ENCODE measurements at places on chromosomes 13 and 19.

- no peak overlapping the region for H3K27ac ChIP-seq
- H3K4me3 ChIP-seq, result no peak overlapping the region
- H3K36me3 ChIP-seq, result peaks cover 34% of the 10 kb centered on the region
- no peaks in the 10 kb centered on the region for H3K4me1 ChIP-seq
Observed at GRCh38 chr13:98869408-98870090, 108.3 kb downstream of the DOCK9 start.

- no peaks in the 10 kb centered on the region for H3K27me3 ChIP-seq
- H3K27ac ChIP-seq, result no peak overlapping the region
- no peaks in the 10 kb centered on the region for H3K4me1 ChIP-seq
- no peak for DNase-seq
- no peak overlapping the region for H3K4me3 ChIP-seq
Observed at GRCh38 chr13:99459099-99459850, 42.0 kb upstream of the TM9SF2 start.

DNA sequence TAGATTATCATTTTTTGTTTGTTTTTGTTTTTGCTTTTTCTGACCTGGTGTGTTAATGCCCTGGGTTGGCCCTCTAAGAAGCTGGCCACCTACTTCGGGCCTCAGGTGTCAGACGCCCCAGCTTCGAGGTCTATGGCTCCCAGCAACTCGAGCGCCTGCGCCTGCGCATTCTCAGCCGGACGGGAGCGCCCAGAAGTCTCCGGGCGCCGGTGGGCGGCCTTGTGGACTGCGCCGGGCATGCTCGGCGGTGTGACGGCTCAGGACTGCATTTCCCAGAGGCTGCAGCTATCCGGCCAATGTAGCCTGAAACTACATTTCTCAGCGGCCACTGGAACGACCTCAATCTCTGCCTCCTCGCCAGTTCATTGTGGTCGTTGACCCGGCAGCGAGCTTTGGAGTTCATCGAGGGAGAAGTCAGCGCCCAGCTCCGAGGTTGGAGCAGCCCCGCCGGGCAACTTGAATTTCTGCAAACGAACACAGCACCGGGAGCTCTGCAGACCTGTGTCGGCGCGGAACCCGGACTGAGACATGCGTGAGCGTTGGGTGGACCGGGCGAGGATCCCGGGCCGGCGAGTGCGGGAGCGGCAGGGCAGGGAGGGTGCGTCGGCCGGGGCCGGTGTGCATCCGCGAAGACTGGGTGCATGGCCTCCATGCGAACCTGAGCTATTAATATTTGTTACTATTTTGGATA is at the start of gene ZNF30:
TSS of gene ZNF30 (plus strand) at position 219 of the 691 bp plus-strand sequence. CDS start 3,045 bp downstream, outside the sequence.
- peaks cover 4% of the 10 kb centered on the region for H3K4me1 ChIP-seq
- DNase-seq, result no peak
- no peaks in the 10 kb centered on the region for H3K36me3 ChIP-seq
- H3K27ac ChIP-seq, result peak within 1 kb of the TSS; percentile 49

DNA sequence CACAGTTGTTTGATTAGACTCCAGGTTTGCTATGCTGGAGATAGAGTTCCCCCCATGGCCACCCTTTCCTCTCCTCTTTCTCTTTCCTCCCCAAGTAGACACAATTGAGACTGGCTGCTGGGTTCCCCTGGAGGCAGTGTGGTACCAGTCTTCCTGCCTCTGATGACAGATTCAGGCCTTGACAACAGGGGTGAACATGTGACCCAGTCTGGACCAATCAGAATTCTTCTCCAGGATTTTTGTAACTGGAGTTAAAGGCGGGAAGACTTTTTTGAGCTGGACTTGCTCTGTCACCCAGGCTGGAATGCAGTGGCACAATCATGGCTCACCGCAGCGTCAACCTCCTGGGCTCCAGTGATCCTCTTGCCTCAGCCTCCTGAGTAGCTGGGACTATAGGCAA is 48.7 kb downstream of the CCNE1 start:
- H3K27me3 ChIP-seq, result peaks cover 4% of the 10 kb centered on the region
- no peak for DNase-seq
- H3K36me3 ChIP-seq, result no peaks in the 10 kb centered on the region
- H3K4me3 ChIP-seq, result no peak overlapping the region
- no peaks in the 10 kb centered on the region for H3K4me1 ChIP-seq

GRCh38 chr19:7355151-7355820 is 6.5 kb downstream of the ARHGEF18 start:
- no peaks in the 10 kb centered on the region for H3K36me3 ChIP-seq
- no peak overlapping the region for H3K4me3 ChIP-seq
- no peak overlapping the region for H3K27ac ChIP-seq

GRCh38 chr13:28983641-28984040 is 163.5 kb downstream of the MTUS2 start:
- no peaks in the 10 kb centered on the region for H3K4me1 ChIP-seq
- H3K27ac ChIP-seq, result no peak overlapping the region
- no peaks in the 10 kb centered on the region for H3K36me3 ChIP-seq
- no peak for DNase-seq
- no peak overlapping the region for H3K4me3 ChIP-seq

GRCh38 chr13:67299751-67300150 is 69.6 kb upstream of the PCDH9 start:
- no peak for DNase-seq
- H3K4me1 ChIP-seq, result no peaks in the 10 kb centered on the region

GRCh38 chr19:12884926-12885748 is 1.9 kb downstream of the KLF1 start:
- H3K27me3 ChIP-seq, result no peaks in the 10 kb centered on the region
- peaks cover 6% of the 10 kb centered on the region for H3K4me1 ChIP-seq
- peak; percentile 94 for DNase-seq

DNA sequence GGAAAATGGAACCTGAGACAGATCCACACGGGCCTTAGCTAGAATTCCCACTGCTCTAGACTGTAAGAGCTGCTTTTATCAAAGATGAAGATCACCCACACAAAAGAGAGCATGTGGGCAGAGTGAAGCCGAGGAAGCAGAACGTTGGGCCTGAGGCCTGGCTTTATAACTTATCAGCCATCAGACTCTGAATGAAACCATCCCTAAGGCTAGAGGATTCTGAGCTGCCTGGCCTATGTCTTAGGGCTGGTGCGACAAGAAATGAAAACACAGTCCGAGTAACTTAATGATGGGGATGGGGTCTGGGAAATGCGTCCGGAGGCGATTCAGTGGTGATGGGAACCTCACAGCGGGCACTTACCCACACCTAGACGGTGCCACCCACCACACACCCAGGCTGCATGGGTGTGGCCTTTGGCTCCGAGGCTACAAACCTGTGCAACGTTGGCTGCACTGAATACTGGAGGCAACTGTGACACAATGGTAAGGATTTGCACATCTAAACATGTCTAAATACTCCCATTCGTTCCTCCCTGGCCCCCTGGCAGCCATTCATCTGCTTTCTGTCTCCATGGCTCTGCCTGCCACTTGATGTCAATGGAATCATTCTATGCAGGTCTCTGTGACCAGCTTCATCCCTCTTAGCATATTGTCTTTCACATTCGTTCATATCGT is 62.0 kb downstream of the SLC15A1 start:
- H3K4me3 ChIP-seq, result no peak overlapping the region
- H3K27me3 ChIP-seq, result no peaks in the 10 kb centered on the region
- DNase-seq, result no peak
- no peaks in the 10 kb centered on the region for H3K36me3 ChIP-seq
- H3K4me1 ChIP-seq, result no peaks in the 10 kb centered on the region
- no peak overlapping the region for H3K27ac ChIP-seq

- no peak within 1 kb of the TSS for H3K27ac ChIP-seq
- H3K4me3 ChIP-seq, result no peak within 1 kb of the TSS
- peaks cover 32% of the 10 kb centered on the region for H3K27me3 ChIP-seq
- no peaks in the 10 kb centered on the region for H3K36me3 ChIP-seq
- no peak for DNase-seq
- no peaks in the 10 kb centered on the region for H3K4me1 ChIP-seq
Observed at GRCh38 chr19:53991224-53992113, at the start of gene CACNG6. Gene CACNG6 (plus strand): TSS chr19:53991637. CDS start chr19:53992878, 1,241 bp downstream.

Measured in keratinocyte (primary cell).